Heart left ventricle (tissue), 16 donors: ENCODE measurements at places on chromosomes 13 and 19. TPM values are rescaled to one million over a fixed set of nuclear protein-coding genes. Genes with fewer than 3 reads are reported as not detected.

DNA sequence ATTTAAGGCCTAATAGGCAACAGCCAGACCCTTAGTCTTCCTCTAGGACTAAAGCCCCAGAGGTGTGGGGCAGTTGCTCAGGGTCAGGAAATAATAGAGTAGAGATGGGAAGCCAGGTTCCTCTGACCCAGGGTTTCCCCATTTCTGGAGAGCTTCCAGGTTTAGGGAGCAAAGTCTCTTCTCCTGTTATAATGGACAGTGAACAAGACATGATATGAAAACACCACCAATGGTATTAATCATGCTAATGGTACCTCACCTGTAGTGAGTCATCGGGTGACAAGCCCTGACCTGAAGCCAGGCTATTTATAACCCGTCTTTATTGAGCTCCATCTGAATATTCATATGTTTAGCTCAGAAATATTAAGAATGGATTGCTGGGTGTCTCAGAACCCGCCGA is 24.6 kb downstream of the BICRA start:
- no peak for DNase-seq

ELOF1 gene
- 25.0 TPM for total RNA-seq

OR7E24 gene
- total RNA-seq: not detected

GRCh38 chr13:37067874-37068273 is 8.4 kb upstream of the SUPT20H start:
- no peak for DNase-seq

SEMA6B gene
- total RNA-seq: 10.1 TPM
